Activated B cell treated with CpG ODN at 0.5 μM for 24 hours (primary cell): ENCODE measurements at places on chromosomes 7 and 10.

DNA sequence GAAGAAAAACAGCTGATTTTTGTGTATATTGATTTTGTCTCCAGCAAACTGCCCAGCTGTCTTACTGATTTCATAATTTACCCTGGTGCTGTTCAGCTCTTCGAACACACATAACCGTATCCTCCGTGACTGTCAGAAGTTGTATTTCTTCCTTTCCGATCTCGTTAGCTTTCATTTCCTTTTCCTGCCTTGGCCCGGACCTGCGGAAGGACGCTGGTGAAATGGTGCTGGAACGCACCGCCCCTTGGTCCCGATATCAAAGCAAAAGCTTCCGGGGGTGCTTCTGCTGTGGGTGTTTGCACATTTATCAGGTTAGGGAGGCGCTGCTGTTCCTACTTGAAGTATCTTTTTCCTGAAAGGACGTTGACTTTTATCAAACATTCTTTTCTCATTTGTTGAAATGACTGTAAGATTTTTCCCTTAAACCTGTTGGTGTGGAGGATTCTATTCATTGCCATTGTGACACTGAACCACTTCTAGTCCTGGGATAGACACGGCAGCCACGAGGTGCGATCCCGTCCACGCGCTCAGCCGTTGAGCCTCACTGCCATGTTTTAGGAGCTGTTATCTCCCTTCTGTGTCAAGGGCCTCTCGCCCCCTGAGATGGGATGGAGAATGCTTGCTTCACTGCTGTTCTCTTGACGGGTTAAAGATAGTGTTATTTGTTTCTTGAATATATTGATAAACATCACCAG is 72.6 kb downstream of the FOXL3 start:
- no peak for DNase-seq

GRCh38 chr10:114431414-114432135 is 27.3 kb upstream of the AFAP1L2 start:
- DNase-seq = no peak

- no peak for DNase-seq
These were observed 53.5 kb downstream of the EPDR1 start for GRCh38 chr7:37973915-37974314.

GRCh38 chr7:73811760-73812168 is 19.0 kb upstream of the CLDN4 start:
- DNase-seq = no peak

DNA sequence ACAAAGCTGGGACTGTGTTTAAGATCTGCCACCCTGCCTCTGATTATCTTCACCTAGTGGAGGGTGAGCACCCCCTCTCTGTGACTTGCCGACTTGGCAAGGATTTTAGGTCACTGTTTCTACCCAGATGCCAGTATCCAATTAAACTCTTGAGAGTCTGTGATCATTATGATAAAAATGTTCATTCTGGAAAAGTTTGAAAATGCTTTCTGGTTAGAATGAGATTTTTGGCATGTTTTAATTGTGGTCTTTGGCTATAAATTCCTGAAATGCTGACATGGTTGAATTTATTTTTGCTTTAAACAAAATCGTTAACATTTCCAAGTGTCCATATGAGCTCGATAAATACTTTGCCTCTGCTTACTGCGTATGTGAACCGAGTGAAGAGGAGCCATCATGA is 221.4 kb downstream of the BICC1 start:
- DNase-seq = no peak
